IPS DF 6.9 (cell line): ENCODE measurements at places on chromosomes 16 and 17.

- no peak for DNase-seq
These were observed 25.4 kb downstream of the RTN4RL1 start for GRCh38 chr17:1999557-2000251.

GRCh38 chr17:49576088-49576916 lies 631 bp downstream of the NXPH3 start:
- DNase-seq = no peak

GRCh38 chr17:41060052-41060604 lies at the start of gene KRTAP2-3:
Gene KRTAP2-3, minus strand, starts transcription at chr17:41060114. Its CDS starts 64 bp downstream, at chr17:41060050.
- no peak for DNase-seq

- no peak for DNase-seq
These were observed at the start of gene ARL5C for GRCh38 chr17:39165841-39166349. Gene ARL5C, minus strand, starts transcription at chr17:39166161. Its CDS starts 401 bp downstream, at chr17:39165760.

GRCh38 chr16:28494121-28494851 lies at the start of gene APOBR:
Gene APOBR, plus strand, starts transcription at chr16:28494643. Its CDS starts 39 bp downstream, at chr16:28494682.
- no peak for DNase-seq

DNA sequence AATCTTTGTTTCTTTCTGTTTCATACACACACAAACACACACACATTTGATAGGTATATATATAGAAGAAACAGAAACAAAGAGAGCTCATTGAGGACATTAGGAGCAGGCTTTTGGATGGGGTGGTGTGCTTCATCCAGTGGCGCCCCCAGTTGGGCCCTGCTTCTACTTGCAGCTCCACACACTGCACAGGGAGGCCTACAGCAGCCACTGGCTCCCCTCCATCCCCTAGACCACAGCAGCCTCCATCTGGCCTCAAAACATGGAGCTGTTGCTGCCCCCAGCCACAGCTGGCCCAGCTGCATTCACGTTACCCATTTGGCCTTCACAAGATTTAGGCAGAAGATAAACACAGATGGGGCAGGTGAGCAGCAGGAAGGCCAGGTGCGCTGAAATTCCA lies 33.1 kb upstream of the NF1 start:
- no peak for DNase-seq

- no peak for DNase-seq
These were observed 17.0 kb downstream of the DUSP14 start for GRCh38 chr17:37506678-37507077.

DNA sequence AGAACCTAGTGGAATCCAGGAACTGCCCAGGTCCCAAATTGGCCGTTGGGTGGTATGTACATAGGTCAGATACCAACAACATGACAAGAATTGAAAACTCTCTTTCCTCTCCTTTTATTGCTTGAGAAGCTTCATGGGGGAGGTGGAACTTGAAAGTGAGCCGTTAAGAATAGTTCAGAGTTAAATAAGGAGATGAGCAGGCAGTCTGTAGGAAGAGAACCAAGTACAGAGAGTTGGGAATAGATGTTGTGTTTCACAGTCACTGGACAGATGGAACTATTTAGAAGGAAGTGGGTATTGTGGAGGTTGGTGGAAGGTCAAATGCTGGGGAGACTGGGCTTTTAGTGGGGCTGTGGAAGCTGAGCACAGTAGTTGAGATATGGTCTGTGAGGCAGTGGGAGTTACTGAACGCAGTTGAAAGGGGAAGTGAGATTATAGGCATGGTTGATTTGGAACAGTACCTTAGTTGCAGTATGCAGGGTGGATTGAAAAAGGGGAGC lies 26.4 kb downstream of the ARHGAP44 start:
- no peak for DNase-seq

DNA sequence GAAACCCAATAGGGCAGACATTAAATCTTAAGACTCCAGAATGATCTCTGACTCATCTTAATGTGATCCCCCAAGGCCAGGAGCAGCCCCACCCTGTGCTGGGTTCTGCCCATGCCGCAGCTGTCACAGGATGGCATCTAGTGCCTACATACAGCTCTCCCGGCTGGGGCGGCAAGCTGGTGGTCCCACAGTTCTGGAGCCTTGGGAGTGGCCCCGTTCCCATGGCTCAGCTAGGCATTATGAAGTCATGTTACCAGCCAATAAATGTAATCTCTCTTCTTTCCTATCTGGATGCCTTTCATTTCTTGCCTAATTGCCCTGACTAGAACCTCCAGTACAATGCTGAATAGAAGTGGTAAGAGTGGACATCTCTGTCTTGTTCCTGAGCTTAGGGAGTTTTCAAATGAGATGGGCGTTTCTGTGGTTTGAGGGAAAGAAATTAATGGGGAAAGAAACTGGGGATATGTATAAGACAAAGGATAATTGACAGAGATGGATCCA lies 95.7 kb upstream of the DNAH17 start:
- DNase-seq = no peak

DNA sequence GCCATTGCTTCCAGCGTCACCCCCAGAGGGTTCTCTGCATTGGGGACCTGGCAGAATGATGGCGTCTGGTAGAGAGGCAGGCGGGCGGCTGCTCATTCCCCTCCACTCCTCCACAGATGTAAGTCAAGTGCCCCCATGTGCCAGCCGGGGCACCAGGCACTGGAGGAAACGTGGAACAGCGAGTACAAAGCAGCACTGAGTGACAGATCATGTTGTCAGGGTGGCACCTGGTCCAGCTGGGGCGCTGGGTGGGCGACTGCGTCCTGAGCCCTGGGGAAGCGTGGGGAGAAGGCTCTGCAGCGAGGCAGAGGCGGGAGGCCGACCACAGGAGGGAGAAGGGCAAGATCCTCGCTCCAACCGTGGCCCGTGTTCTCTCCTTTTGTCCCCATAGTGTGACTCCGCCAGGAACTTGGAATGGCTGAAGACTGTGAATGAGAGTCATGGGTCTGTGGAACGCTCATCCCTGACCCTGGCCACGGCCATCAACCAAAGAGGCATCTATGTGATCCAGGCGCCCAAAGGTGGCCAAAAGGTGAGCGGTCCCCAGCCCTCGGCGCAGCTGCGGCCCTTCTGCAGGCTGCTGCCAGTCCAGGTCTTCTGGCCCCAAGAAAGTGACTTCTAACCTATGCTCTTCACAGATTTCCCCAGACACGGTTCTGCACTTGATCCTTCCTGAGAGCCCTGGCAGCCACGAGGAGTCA lies 76.7 kb downstream of the RNF213 start:
- DNase-seq = no peak

GRCh38 chr16:47538472-47538871 lies 77.3 kb downstream of the PHKB start:
- DNase-seq = no peak

GRCh38 chr17:73304971-73305812 lies 6.6 kb downstream of the CDC42EP4 start:
- DNase-seq = no peak

- DNase-seq = no peak
These were observed at the start of gene NOL3 for GRCh38 chr16:67170168-67170948. Gene NOL3, plus strand, starts transcription at chr16:67170538.
